Activated naive CD4-positive, alpha-beta T cell treated with anti-CD3 and anti-CD28 coated beads for 36 hours (primary cell): ENCODE measurements at places on chromosomes 1 and 21.

DNA sequence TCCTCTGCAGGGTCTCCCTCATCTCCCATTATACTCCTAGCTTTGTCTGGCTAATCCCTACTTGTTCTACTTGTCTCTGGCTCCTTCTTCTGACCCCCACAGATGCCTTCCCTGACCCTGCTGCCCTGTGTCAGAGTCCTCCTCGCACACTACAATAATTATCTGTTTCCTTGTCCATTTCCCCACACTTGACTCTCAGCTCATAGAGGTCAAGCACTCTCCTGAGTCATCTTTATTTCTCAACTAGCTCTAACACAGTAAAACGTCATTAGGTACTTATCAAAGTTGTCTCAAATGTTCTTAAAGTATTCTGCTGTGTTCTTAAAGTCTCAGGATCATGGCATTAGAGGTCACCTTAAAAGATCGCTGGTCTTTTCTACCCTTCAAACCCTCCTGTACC lies 47.1 kb downstream of the C8A start:
- no peak for DNase-seq

- DNase-seq: no peak
Measured at GRCh38 chr1:192697771-192698170, 61.8 kb downstream of the RGS13 start.

DNA sequence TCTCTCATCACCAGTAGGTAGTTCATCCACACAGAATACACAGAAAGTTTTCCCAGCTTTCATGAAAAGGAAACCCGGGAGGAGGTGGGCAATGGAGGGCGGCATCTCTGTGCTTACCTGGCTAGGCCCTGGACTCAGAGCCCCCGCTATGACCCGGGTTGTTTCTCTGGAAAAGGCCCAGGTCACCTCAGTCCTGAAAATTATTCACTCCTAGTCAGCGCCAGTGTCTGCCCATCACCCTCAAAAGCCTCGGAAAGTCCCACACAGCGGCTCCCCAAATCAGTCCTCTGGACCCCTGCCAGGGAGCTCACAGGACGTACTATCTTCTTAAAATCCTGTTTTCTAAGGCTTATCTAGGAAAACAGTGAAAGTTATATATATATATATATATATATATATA lies 51.2 kb downstream of the TCP10L start:
- DNase-seq: no peak

DNA sequence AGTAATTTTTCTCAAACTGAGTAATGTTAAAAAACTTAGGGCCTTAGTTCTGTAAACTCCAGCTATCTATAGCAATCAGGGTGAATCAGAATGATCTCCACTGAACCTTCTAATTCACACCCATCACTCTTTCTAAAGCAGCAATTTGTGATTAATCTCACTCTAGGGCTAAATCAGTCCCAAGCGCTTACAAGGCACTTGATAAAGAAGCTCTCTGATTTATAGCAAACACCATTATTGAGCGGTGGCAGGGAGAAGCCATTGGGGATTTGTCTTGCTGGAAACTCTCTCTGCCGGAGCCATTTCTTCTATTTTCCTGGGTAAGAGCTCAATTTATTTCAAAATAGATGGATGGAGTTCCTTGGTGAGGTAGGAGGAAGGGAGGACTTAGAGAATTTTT lies 77.0 kb downstream of the OMA1 start:
- DNase-seq: no peak

GRCh38 chr21:38930066-38930465 lies 124.3 kb downstream of the ETS2 start:
- no peak for DNase-seq

DNA sequence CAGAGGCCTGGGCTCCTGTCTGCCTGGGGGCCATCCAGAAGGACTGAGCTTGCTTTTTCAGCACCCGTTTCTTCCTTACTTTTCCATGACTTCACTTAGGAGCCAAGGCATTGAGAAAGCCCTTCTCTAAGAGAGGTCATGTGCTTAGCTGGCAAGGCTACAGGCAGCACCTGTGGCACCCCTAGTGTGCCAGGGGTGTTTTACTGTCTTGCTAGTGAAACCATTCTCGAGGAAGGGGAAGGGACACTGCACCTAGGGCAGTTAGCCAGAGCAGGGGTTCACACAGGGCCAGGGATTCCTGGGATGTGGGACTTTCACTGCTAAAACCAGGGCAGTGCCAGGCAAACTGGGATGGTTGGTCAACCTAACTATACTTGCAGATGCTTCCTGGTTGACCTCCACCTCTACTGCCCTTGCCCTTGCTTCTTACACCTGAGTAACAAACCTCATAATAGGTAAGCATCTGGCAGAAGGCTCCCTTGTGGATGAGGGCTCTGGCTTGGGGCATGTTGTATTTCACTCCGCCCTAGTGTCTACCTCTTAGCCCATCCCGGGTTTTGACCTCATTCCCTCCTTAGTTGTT lies 69.2 kb downstream of the NOS1AP start:
- DNase-seq: no peak

DNA sequence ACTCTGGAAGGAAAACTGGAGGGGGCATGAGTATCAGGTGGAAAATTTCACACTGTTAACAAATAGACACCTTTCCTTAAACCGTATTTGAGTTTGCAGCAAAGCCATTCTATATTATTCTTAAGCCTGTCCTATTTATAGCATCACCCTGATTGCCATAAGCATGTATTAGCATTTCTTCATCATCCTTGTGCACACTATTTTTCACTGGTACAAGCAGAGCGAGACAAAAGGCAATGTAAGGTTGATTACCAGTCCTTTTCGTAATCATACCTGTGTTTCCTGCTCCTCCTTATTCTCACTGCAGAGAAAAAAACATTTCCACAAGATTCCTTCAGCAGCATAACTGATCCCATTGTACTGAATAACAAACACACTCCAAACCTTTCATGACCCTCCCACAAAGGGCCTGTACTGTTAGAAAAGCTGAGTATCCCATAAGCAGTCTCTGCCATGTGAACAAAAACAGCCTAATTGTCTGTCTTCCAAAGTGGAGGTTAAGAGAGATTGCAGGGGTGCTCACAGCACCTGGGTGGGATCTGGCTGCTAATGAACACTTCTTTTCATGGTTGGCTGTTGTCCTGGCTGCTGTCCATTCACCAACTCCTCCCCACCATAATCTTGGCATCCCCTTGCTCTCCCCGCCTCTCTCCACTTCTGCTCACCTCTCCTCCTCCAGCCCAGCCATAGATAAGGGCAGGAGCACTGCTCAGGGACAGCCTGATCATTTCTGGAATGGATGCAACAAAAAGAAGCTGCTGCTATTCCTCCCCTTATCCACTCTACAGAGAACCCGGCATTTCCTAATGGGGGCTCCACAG lies 30.4 kb downstream of the VTCN1 start:
- no peak for DNase-seq

DNA sequence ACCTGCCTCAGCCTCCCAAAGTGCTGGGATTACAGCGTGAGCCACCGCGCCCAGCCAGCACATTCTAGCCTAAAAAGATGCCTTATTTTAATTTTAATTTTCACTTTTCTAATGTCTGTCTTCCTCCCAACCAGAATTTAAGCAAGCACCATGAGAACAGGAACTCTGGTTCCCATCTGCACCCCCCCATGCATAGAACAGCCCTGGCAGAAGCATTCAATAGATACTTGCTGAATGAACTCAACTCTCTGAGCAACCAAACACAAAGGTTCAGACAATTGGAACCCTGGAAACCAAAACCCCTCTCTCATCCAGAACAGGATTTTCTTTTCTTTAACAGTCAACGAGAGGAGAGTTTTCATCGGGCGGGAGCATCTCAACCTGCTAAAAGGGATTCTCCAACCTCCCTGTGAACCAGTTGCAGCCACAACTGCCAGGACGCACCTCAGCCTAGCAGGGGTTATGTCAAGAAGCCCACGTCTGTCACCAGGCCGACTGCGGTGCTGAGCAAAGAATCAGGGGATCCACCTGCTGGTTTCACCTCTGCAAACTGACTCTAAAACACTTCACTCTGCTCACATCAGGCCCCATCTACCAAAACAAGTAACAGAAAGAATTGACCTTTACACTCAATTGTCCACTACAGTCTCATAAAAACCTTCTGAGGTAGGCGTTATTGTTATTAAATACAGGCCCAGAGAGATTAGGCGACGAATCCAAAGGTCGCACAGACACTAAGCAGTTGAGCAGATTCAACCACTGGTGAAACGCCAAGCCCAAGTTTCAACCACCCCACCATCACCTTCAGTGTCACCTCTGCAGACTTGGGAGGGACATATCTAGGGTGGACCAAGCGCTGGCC lies 1.7 kb downstream of the KIAA2013 start:
- DNase-seq: no peak

DNA sequence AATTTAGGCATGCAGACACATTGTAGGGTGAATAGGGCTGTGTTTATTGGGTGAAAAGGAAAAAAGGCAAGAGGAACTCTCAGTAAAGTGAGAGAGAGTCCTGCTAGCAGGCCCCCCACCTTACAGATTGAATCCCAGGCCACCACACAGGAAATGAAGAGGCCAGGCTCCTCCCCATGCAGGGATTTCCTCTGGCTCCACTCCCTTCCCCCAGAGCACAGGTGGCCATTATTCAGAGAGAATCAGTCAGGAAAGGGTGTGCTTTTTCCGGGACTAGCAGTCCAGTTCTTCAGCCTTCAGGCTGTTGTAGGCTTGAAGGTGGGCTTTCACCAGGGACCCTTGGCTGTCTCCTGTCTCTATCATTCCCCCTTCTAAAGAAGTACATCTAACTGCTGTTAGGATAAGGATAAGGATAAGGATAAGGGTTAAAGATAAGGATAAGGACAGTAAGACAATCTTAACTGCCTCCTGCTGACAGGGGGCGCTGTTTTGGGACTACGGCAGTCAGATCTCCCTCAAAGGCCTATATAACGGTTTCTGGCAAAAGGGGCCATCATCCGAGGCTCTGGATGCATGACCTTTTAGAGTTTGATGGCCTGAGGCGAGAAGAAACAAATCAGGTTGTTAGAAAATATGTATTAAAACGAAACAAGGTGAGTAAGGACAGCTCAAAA lies 26.3 kb downstream of the ZNF648 start:
- peak; percentile 31 for DNase-seq

DNA sequence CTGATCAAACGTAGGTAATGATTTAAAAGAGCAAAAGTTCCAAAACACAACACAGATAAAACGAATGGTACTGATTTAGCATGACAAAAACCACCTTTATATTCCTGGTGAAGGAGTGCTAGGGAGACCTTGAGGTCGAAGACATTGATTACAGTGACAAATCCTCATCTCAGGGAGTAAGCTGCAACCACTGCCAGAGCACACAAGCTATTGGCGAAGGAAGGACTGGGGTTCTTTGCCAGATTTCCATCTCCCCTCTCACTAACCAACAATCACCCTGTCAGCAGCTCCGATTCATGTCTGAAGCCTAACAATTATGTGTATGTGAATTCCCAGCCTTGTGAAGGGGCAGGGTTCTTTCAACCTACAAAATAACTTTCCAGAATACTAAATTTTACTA lies 40.2 kb upstream of the DMRTB1 start:
- DNase-seq: no peak

GRCh38 chr1:96236156-96236739 lies 485.3 kb upstream of the PTBP2 start:
- DNase-seq: peak; percentile 21

DNA sequence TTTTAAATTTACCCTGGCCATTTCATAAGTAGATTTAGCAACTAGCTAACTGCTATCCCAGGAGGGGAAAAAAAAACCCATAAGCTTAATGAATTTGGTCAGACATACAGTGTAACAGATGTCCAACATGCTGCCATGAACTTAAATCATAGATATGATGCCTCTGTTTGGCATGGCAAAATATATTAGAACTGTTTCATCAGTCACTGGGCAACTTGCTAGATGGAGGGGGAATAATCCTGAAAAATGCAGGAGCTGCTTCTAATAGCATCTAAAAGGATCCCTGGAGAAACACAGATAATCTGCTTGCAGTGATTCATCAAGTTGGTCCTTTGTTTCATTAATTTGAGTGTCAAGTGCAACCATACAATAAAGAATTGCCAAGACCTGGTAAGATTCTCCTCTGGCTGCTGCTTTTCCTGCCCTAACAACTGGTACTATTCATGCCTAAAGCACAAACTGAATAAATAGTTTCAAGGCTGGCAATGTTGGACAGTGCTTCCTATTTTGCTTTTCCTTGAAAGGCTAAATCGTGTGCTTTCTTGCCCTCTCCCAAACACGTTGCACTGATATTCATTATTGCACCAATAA lies 1.5 kb upstream of the ST6GALNAC5 start:
- DNase-seq: no peak

- DNase-seq: no peak
Measured at GRCh38 chr21:16841975-16842695, 670.7 kb upstream of the CXADR start.

DNA sequence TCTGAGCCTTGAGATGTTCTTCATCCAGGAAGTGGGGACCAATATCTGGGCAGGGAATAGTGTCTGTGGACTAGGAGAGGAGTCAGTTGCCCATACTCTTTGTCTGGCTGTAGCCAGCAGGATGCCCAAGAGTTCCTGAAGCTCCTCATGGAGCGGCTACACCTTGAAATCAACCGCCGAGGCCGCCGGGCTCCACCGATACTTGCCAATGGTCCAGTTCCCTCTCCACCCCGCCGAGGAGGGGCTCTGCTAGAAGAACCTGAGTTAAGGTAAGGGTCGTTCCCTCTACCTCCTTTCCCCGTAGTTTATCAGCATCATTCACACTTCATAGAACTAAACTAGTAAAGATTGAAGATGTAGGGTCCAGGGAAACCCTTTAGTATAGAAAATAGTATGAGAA lies 3.4 kb upstream of the PPOX start:
- DNase-seq: no peak

DNA sequence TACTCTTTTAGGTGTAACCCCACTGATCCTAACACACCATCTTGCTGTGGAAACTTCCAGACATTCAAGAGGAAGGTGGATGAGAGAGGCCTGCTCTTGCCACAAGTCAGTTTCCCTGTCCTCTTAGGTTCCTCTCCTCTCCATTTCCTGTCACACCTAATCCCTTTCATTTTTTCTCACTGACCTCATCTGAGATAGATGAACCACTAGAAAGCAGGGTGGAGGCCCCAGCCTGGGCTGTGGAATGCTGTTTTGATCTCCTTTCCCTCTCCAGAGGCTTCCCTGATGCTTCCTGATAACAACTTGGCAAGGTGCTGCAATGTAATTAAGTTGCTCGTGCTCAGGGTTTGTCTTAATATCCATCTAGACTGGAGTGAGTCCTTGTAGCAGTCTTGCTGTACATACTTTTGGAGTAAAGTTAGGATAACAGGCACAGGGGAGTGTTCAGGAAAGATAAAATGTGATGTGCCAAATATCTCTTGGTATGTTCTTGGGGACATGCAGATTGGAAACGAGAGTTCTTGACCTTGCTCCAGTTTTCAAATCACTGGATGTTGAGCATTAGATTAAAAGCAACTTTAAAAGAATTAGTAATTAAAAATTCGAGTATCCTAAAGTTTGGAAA lies 11.2 kb downstream of the LRRC42 start:
- DNase-seq: no peak

- DNase-seq: no peak
Measured at GRCh38 chr21:16842696-16843035, 670.2 kb upstream of the CXADR start.

GRCh38 chr1:87820668-87821334 lies 492.1 kb downstream of the LMO4 start:
- DNase-seq: no peak
